Stimulated activated CD4-positive, alpha-beta T cell treated with anti-CD3 and anti-CD28 coated beads, Interleukin-12 subunit alpha, Interleukin-12 subunit beta, amount 100 ng/mL, for 48 hours (primary cell): ENCODE measurements at places on chromosomes 4 and X.

DNA sequence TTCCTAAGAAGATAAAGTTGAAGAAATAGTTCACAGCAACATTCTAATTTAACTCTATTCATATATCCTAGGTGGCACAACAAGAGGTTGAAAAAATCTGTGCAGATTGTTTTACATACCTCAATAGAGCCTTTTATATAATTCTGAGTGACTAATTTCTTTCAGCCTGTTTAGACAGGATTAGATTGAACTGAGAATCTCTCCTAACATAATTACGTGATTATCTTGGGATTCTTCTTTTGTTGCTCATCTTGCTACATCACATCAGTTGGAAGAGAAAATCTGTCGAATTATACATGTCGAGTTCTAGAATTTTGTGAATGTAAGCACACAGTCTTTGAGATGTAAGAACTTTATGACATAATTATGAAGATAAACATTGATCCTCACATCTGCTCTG, 1873.7 kb upstream of the IGFBP7 start:
- DNase-seq = no peak

- DNase-seq = no peak
Observed at GRCh38 chrX:137290011-137290410, 256.2 kb upstream of the GPR101 start.

DNA sequence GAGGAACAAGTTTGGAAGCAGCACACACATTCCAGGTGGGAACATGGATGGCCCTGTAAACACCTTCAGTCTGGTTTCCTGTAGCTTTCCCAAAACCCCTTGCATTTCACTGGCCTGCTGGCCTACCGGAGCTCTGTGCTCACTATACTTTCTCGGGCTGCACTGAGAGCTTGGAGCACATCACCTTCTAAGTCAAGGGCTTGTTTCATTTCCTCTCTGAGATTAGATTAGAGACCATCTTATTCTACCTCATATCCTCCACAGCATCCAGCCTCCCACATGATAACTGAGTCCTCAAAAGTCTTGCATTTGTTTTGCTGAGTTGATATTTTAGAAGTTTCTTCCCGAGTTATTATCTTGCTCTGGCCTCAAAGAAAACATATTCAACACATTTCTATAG, 147.7 kb downstream of the RASL11B start:
- DNase-seq = no peak

- no peak for DNase-seq
Observed at GRCh38 chr4:158346576-158346975, 136.3 kb downstream of the TMEM144 start.

DNA sequence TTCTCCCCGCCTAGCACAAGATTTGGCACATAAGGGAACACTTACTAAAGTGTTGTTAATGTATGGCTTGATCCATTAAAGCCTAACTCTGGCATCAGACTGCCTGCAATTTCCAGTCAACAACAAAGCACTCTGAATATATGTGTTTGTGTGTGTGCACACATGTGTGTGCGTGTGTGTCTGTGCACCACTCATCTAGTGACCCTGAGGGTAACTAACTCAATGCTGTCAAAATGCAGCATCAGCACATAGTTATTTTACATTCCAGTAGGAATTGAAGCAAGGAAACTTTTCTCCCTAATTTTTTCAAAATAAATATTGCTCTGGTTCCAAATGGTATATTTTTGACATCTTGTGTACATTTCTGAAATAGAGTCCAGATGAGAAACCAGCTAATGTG, 94.4 kb downstream of the SHROOM4 start:
- DNase-seq = no peak

GRCh38 chrX:64996805-64997204, 20.6 kb upstream of the ZC4H2 start:
- no peak for DNase-seq

- DNase-seq = no peak
Observed at GRCh38 chr4:24659241-24659961, 75.0 kb upstream of the DHX15 start.

GRCh38 chrX:131305926-131306325, 16.8 kb upstream of the IGSF1 start:
- no peak for DNase-seq

GRCh38 chr4:138999666-139000065, 15.9 kb upstream of the NOCT start:
- DNase-seq = no peak

DNA sequence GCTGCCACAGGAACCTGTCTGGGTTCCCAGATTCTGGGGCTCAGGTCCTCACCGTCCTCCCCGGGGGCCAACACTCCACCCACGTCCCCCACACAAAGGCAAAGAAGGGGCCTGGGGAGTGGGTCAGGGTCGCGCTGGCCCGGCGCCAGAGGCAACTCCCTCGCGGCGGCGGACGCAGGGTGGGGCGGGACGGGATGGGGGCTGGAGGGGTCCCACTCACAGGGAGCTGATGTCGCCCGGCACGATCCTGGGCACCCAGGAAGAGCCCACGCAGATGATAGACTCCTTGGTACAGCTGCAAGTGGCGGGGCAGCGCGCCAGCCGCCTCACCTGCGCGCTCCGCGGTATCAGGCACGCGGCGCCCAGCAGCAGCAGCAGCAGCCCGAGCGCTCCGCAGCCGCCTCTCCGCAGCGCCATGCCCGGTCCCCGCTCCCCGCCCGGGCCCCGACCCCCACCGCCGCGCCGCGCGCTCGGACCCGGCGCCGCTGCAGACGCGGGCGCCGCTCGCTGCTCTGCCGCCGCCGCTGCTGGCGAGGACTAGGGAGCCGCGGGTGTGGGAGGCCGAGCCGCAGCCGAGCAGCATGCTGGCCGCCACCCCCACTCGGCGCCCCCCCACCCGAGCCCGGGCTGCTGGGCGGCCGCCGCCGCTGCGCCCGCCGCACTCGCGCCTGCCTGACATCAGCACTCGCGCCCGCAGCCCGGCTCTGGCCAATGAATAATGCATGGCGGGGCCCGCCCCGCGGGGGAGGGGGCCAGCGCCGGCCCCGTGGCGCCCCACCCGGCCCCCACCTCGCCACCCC, at the start of gene LGI2:
TSS of gene LGI2 (minus strand) at position 670 of the 800 bp plus-strand sequence. CDS start at position 417, 253 bp downstream.
- no peak for DNase-seq

GRCh38 chr4:123390846-123391456, 5.6 kb upstream of the SPRY1 start:
- DNase-seq = no peak

DNA sequence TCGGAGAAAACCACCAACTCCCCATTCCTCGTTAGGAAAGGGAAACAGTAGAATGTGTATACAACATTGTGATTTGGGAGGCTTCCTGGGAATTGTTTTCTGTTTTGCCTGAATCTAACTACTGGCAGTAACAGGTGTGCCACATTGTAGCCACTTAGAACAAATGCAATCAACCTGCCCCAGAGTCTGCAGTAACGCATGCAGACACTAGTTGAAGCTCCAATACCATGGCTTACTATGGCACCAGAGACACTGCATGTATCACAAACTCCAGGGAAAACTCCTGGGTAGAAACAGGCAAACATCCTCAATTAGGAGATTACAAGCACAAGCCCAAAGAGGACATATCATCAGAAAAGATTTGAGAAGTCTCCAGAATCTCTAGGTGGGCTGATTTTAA, 154.2 kb upstream of the NEIL3 start:
- no peak for DNase-seq

DNA sequence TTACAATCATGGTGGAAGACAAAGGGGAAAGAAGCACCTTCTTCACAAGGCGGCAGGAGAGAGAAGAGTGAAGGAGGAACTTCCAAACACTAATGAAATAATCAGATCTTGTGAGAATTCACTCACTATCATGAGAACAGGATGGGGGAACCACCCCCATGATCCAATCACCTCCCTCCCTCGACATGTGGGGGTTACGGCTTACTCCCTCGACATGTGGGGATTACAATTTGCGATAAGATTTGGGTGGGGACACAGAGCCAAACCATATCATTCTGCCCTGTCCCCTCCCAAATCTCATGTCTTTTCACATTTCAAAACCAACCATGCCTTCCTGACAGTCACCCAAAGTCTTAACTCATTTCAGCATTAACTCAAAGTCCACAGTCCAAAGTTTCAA, 88.7 kb upstream of the PGRMC2 start:
- no peak for DNase-seq

DNA sequence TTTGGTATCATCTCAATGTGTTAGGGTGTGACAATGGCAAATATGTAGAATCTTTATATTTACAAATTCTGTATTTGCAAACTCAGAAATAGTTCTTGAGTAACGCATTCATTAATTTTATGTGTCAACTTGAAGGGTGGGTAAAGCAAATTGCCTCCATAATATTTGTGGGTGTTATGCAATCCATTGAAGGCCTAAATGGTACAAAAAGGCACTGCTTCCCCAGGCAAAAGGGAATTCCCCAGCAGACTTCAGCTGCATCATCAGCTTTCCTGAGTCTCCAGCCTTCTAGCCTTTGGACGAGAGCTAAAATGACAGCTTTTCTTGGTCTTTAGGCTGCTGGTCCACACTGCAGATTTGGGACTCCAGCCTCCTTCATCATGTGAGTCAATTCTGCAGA, 292.2 kb upstream of the PCDH7 start:
- no peak for DNase-seq

GRCh38 chr4:173272996-173273395, 61.2 kb downstream of the HMGB2 start:
- DNase-seq = no peak

DNA sequence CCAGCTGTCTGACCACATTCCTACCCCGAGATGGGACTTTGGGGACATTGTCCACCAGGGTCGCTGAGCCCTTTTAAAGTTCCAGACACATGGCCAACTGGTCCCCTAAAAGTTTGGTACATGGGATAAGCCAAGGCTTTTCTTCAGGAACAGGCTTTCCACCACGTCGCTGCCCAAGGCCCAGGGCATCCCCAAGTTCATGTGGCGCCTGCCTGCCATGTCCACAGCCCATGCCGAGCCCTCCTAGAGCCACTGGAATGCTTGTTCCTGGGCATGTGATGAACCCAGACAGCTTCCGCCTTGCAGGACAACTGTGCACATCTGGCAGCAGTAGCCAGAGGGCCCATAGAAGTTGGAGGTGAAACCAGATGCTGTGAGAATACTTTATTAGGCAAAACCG, 41.3 kb downstream of the FRG1 start:
- no peak for DNase-seq

DNA sequence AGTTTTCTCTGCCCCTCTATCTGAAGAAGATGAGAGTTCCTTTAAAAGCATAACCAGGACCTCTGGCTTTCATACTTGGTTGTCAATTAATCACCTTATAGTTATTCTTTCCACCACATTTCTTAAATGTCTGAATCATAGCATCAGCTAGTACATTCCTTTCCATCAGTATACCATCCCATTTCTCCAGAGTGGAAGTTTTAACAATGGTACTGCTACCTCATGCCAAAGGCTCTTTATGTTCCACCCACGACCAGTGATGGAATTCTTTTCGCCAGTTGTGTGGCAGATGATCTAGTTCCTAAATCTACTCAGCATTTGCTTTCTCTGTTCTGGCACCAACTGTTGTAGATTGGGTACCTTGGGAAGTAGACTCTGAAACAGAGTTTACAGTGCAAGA, 379.8 kb downstream of the ZNF674 start:
- no peak for DNase-seq

DNA sequence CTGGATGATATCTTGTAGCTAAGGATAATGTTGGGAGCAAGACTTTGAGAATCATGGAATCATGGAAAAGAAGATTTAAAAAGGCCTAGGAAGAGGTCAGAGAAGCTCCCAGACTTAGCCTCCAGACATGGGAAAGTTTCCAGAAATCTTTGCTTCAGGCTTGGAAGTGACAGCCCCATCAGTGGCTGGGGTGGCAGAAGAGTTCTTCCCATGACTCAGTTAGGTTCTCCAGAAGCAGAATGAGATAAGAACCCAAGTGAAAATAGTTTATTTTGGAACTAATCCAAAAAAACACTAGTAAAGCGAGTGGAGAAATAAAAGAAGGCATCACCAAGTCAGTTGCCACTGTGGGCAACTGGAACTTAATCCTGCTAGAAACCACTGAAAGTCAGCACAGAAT, 506.9 kb downstream of the MID1IP1 start:
- DNase-seq = no peak

- no peak for DNase-seq
Observed at GRCh38 chrX:23478056-23478455, 143.4 kb downstream of the PTCHD1 start.

GRCh38 chr4:142551517-142552305, 294.4 kb downstream of the INPP4B start:
- DNase-seq = no peak

GRCh38 chr4:3529363-3529762, 2.9 kb downstream of the LRPAP1 start:
- no peak for DNase-seq

DNA sequence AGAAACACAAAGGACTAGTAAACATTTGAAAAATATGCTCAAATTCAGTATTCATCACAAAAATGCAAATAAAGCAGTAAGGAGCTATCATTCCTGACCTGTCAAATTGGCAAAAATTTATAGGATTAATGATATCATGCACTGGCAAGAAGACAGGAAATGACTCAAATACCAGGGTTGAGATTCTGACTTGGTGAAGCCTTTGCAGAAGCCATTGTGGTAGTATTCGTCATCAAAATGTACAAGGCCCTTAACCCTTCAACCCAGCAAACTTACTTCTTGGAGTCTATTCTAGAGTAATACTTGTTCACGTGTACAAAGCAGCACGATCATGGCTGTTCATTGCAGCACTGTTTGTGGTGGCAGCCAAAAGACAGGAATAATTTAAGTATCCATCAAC, 132.4 kb downstream of the ENOX2 start:
- no peak for DNase-seq

DNA sequence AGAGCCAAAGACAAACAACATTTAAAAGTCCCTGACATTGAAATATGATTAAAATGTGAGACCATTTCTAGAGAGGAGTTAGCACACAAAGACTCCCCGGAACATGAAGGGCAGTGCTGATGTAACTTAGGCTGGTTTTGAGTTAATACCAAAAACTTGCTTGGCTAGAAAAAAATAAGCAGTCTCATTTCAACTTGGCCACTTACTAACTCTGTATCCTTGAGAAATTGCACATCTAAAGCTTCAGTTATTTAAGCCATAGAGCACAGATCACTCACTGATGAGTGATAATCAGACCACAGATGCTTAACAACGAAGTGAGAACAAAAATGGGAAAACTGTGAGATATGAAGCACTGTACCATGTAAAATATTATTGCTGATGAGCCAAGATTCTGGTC, 65.9 kb upstream of the MAOA start:
- no peak for DNase-seq

DNA sequence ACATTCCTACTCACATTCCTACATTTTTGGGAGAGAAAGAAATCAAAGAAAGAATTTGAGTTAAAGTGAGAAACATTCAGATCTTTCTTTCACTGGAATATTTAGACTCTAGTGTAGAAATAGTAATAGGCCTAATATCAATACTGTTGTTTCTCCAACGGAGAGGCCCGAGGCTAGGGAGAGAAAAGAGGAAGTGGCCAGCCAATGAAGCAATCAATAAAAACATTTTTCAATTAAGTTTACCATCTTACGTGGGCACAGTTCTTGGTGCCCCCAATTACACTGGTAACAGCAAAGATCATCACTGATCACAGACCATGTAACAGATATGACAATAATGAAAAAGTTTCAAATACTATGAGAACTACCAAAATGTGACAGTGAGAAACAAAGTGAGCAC, 281.4 kb downstream of the GPM6A start:
- DNase-seq = no peak

- DNase-seq = no peak
Observed at GRCh38 chrX:11791090-11791489, 33.1 kb downstream of the MSL3 start.
